Lower lobe of right lung (tissue), 2 donors: ENCODE measurements at places on chromosomes 6 and 20.

GRCh38 chr6:42940493-42941045, 11.3 kb downstream of the CNPY3 start:
- H3K36me3 ChIP-seq = peaks cover 64% of the 10 kb centered on the region
- H3K4me1 ChIP-seq = no peaks in the 10 kb centered on the region
- no peaks in the 10 kb centered on the region for H3K27me3 ChIP-seq
- H3K27ac ChIP-seq = no peak overlapping the region
- no peak overlapping the region for H3K4me3 ChIP-seq

DNA sequence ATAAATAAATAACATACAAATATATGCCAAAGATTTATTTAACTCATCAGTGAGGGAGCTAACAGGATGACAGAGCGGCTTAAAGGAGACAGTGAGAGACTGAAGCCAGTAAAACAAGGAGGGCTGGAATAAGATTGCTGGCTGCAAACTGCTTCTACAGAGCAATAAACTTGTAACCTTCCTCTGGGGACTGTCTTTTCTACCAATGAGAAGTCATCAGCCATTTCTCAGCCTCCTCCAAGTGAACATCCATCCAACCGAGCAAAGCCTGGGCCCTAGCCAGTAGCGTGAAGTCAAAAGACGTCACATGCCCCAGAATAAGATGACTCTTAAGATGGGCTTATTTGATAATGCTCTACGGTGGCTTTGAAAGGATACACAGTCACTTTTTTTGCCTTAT, 42.5 kb downstream of the CPXM1 start:
- no peak for DNase-seq
- H3K4me3 ChIP-seq = no peak overlapping the region
- no peaks in the 10 kb centered on the region for H3K36me3 ChIP-seq
- H3K4me1 ChIP-seq = peaks cover 2% of the 10 kb centered on the region
- no peak overlapping the region for H3K27ac ChIP-seq
- H3K27me3 ChIP-seq = peaks cover 30% of the 10 kb centered on the region

DNA sequence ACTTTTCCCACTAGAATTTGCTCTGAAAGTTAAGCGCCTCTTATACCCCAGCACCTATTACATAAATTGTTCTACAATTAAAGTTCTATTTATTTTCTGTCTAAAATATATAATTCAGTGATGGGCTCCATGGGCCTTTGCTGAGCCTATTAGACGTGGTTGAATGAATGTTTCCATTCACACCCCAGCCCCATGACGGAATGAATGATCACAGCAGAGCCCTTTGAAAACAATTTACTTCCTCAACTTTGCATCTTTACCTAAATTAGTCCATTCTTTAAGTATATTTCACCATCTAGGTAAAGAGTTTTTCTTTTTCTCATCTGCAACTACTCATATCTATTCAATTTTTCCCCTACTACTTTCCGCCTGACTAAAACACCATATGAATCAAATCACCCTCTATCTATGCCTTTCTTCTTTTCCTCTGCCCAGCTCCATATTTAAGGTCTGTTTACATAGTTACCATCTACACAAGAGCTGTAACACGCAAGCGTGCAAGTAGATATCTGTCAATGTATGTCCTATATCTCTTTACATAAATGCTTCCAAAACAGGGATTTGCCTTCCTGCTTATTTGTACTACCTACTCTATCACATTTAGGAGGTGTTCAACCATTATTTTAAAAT, 69.7 kb downstream of the ECT2L start:
- H3K27me3 ChIP-seq = no peaks in the 10 kb centered on the region
- H3K36me3 ChIP-seq = no peaks in the 10 kb centered on the region
- no peaks in the 10 kb centered on the region for H3K4me1 ChIP-seq
- no peak for DNase-seq
- H3K4me3 ChIP-seq = no peak overlapping the region

DNA sequence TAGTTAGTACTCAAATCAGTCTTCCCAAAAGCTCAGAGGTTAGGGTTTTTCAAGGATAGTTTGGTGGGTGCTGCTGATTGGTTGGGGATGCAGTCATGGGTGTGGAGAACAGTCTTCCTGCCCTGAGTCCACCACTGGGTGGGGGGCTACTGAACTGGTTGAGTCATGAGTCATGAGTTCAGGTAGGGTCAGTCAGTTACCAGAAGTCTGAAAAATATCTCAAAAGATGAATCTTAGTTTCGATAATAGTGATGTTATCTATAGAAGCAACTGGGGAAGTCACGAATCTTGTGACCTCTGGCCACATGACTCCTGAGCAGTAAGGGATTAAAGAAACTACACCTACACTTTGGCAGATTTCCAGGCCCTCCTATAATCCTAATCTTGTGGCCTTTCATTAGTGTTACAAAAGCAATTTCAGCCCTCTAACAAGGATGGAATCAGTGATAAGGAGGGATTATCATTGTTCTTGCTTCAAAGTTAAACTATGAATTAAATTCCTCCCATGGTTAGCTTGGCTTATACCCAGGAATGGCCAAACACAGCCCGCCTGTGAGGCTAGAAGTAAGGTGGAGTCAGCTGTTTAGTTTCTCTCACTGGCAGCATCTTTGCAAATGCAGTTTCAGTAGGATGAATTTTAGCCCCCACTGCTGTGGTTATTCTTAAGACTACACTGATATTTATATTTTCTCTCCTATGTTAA, 33.3 kb upstream of the NKAIN2 start:
- DNase-seq = no peak
- H3K27ac ChIP-seq = no peak overlapping the region
- H3K4me3 ChIP-seq = no peak overlapping the region
- no peaks in the 10 kb centered on the region for H3K36me3 ChIP-seq
- H3K27me3 ChIP-seq = no peaks in the 10 kb centered on the region
- H3K4me1 ChIP-seq = no peaks in the 10 kb centered on the region

DNA sequence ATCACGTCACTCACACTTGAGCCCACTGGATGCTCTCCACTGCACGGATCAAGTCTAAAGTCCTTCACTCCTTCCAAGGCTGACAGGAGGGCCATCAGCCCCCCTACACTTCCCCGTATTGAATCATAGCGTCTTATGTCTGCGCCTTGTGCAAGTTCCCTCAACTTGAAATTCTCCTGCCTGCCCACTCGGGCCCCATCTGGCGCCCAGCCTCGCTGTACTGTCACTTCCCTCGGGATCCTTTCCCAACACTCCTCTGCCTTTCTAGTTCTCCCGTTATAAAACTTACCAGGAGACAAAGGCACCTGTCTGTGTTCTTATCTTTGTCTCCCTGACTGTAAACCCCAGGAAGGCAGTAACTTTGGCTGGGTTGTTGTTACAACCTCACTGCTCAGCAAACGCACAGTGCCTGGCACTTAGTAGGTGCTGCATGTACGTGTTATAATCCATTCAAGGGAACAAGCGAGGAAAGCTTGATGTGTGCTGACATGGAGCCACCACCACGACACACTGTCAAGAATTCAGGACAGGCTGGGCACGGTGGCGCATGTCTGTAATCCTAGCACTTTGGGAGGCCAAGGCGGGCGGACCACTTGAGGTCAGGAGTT, 33.8 kb upstream of the ZFAND3 start:
- H3K4me3 ChIP-seq = no peak overlapping the region
- H3K36me3 ChIP-seq = no peaks in the 10 kb centered on the region
- peaks cover 12% of the 10 kb centered on the region for H3K27me3 ChIP-seq

- H3K4me1 ChIP-seq = no peaks in the 10 kb centered on the region
- H3K4me3 ChIP-seq = no peak overlapping the region
- no peaks in the 10 kb centered on the region for H3K27me3 ChIP-seq
- DNase-seq = no peak
Measured at GRCh38 chr6:117381749-117382148, 44.0 kb downstream of the ROS1 start.

DNA sequence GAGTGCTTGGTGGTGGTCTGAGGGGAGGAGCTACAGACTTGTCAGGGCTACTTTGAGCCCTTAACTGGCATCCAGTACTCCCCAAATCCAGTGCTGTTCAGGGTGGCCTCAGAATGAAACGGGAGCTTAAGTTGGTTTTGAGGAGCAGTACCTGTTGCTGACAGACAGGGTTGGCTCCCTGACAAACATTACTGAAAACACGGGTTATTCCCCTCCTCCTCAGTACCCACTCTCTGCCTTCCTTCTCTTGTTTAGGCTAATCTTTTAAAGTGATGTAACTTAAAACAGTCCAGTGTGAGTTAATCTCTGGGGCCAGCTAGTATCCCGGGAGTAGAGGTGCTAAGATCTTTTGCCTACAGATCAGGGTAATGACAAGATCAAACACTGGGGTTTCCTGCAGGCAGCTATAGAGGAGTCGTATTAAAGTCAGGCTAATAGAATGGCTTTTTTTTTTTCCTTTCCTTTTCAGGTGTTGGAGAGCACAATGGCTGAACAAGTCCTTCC, 3.7 kb downstream of the TNFAIP3 start:
- H3K4me3 ChIP-seq = peak overlapping the region; percentile 92
- H3K4me1 ChIP-seq = peaks cover 77% of the 10 kb centered on the region
- H3K27ac ChIP-seq = peak overlapping the region; percentile 50
- no peaks in the 10 kb centered on the region for H3K27me3 ChIP-seq
- peaks cover 24% of the 10 kb centered on the region for H3K36me3 ChIP-seq

DNA sequence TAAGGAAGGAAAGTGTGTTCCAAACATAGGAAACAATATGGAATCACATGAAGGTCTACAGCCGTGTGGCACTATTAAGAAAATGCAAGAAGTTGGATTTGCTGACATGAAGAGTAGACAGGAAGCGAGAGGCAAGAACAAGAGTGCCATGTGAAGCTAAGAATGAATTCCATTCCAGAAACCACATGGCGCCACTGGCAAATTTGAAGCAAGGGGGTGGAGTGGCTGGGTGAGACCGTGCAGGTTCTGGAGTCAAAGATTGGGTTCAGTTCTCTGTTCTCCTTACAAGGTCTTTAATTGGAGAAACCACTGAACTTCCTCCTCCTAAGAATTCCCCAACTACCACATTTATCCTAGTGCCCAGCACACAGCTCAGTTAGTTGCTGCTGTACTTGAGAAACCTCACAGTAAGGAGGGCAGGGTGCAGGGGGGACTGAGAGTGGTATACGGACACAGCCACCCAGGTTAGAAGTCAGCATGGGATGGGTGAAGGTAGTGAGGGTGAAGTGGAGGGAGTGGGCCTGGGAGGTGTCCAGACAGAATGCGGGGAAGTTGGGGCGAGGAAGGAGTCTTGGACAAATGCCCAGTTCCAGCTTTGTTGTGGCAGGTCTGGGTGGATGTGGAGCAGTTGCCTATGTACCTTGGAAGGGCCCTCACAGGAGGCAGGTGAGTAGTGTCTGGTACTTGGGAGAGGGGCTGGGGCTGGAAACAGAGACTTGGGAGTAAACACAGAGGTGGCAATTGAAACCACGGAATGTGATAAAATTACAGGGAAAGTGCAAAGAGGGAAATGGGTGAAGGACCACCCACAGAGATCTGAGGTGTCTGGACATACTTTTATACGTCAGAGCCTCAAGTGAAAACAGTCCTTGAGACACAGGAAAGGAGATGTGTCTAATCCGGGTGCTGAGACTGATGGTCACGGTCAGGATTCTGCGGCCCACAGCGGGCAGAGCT, 14.3 kb downstream of the LYRM4 start:
- no peak overlapping the region for H3K27ac ChIP-seq
- no peaks in the 10 kb centered on the region for H3K4me1 ChIP-seq
- no peaks in the 10 kb centered on the region for H3K36me3 ChIP-seq
- DNase-seq = no peak
- H3K4me3 ChIP-seq = no peak overlapping the region
- H3K27me3 ChIP-seq = no peaks in the 10 kb centered on the region

GRCh38 chr6:11618533-11618932, 81.0 kb downstream of the TMEM170B start:
- H3K36me3 ChIP-seq = no peaks in the 10 kb centered on the region

DNA sequence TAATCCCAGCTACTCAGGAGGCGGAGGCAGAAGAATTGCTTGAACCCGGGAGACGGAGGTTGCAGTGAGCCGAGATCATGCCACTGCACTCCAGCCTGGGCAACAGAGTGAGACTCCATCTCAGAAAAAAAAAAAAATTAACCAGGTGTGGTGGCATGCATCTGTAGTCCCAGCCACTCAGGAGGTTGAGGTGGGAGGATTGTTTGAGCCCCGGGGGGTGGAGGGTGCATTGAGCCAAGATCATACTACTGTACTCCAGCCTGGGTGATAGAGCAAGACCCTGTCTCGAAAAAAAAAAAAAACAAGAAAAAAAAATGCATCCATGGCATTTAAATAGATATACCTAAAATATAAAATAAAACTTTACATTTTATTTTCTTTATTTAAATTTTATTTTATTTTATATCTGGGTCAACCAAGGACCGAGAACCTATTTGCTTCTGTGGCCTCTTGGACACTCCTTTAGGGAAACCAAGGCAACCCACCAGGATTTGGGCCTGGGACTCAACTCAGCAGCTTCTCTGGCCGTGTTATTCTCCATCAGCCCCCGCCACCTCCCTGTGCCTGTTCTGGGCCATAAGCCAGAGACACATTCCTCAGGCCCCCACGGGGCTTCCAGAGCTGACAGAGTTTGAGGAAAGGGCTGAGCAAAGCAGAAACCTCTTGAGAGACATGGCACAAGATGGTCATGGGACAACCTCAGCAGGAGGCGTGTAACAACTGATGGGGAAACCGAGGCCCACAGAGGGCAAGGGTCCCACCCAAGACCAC, 6.2 kb downstream of the SNTA1 start:
- no peak for DNase-seq
- H3K4me1 ChIP-seq = no peaks in the 10 kb centered on the region
- no peaks in the 10 kb centered on the region for H3K27me3 ChIP-seq
- no peak overlapping the region for H3K27ac ChIP-seq

GRCh38 chr20:51533291-51534172, 9.0 kb downstream of the NFATC2 start:
- DNase-seq = no peak
- no peaks in the 10 kb centered on the region for H3K27me3 ChIP-seq
- peaks cover 19% of the 10 kb centered on the region for H3K4me1 ChIP-seq
- peak overlapping the region; percentile 38 for H3K27ac ChIP-seq

DNA sequence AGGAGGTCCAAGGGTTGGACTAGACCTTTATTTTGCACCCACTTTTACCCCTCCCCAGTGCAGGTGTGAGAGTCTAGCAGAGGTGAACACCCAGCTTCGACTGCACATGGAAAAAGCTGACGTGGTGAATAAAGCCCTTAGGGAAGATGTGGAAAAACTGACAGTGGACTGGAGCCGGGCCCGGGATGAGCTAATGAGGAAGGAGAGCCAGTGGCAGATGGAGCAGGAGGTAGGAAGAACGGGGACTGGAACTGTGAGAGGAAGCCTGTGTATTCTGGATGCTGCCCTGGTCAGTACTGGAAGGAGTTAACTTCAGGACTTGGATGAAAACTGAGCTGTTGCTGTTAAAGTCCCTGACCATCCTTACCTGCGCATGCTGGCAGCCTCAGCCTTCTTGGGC, 10.6 kb downstream of the CEP250 start:
- no peak overlapping the region for H3K4me3 ChIP-seq
- no peaks in the 10 kb centered on the region for H3K4me1 ChIP-seq
- peaks cover 79% of the 10 kb centered on the region for H3K36me3 ChIP-seq
- no peak for DNase-seq
- no peak overlapping the region for H3K27ac ChIP-seq
- H3K27me3 ChIP-seq = no peaks in the 10 kb centered on the region

DNA sequence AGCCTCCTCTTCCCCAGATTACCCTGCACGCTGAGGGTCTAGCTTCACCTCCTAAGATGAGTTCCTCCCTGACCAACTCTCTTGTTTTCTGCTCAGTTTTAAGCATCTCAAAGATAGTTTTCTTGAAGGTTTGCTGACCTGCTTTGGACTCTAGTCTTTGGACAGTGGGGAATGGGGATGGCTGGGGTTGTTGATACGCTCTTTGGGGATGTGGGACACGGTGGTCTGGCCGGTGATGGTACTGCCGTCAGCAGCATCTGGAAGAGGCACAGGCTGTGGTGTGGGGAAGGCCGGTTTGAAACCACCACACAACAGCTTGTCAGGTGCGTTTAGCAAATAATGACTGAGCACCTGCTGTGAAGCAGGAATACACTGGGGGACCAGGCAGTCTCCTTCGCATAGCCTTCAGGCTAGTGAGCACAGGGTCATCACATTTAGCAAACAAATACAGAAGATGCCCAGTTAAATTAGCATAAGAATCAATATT, 94.1 kb downstream of the TMEM242 start:
- H3K27me3 ChIP-seq = peaks cover 2% of the 10 kb centered on the region
- H3K36me3 ChIP-seq = no peaks in the 10 kb centered on the region
- peaks cover 4% of the 10 kb centered on the region for H3K4me1 ChIP-seq
- no peak overlapping the region for H3K4me3 ChIP-seq
